NCI-H1930 (cell line): ENCODE measurements at places on chromosomes 6 and 20.

DNA sequence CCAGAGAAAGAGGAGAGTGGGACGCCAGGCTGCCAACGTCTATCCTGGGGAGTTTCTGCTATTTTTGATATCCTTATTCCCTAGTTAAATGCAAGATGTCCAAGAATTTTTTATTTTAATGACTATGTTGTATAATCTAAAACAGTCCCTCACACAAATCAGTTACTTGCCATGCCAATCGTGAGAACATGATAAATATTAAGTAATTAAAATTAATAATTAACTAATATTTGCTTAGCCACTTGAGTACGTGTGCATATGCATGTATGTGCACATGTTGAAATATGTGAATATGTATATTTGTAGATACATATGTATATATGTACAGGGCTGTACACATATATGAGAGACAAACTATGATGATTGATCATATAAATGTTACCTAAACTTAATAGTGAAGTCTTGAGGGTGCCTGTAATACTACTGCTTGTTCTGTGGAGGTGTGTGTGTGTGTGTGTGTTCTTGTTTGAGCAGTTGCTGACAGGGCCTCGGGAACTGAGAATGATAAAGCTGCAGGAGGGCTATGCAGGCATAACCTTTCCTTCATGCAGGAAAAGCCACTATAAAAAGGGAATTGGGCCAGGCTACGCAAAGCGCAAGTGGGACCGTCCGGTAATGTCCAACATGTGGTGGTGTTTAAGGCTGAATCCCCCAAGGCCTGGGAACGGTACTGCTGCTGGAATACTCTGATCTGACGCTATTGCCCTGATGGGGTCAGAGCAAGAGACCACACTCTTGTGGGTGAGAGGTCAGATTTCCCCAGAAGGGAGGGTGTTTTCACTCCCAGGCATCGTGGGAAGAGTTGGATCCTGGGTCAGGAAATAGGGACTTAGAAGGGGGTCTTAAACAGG, 148.3 kb upstream of the TBX18 start:
- no peak for DNase-seq

- DNase-seq = no peak
These were observed 4.8 kb downstream of the CDC25B start for GRCh38 chr20:3800878-3801260.

- DNase-seq = no peak
These were observed 50.0 kb upstream of the ARHGAP18 start for GRCh38 chr6:129759796-129760605.

GRCh38 chr6:47592131-47592840, 106.1 kb upstream of the ADGRF4 start:
- DNase-seq = no peak

DNA sequence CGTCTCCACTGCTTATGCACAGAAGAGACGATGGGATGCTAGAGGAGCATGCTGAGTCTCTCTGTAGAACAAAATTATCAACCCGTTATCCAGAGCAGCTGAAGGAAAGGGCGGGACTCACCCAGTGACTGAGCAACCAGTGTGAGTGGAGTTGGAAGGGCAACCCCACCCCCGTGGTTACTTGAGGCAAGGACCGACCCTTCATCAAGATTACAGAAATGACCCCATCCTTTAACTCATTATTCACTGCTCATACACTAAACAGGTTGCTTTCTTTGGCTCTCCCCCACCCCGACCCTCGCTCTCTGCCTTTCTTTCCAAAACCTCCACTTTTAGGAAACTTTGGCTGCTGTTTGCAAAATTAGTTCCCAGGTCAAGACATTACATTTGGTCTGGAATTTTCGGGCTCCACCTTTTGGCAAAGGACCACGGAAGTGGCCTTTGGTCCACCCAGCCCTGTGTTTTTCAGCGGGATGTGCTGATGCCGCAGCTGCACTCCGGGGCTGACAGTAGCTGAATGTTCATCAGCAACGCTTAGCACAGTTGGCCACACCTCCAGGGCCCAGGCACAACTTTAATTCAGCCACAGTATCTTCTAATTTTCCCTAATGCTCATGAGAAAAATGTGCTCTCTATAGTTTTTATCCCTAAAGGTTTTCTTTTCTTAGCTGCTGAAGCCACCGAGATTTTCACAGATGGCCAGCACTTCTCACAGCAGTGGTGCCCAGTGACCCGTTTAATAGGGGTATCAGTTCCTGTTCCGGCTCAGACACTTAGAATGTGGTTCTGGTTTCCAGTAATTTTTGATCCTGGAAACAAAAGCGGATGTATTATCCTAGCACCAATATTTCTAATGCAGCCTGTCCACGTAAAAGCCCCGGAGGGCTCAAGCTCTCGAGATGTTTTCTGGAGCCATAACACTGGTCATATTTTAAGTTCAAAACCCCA, 103.6 kb upstream of the NXT1 start:
- no peak for DNase-seq

- DNase-seq = no peak
These were observed 593.1 kb downstream of the PKHD1 start for GRCh38 chr6:51494342-51494741.

DNA sequence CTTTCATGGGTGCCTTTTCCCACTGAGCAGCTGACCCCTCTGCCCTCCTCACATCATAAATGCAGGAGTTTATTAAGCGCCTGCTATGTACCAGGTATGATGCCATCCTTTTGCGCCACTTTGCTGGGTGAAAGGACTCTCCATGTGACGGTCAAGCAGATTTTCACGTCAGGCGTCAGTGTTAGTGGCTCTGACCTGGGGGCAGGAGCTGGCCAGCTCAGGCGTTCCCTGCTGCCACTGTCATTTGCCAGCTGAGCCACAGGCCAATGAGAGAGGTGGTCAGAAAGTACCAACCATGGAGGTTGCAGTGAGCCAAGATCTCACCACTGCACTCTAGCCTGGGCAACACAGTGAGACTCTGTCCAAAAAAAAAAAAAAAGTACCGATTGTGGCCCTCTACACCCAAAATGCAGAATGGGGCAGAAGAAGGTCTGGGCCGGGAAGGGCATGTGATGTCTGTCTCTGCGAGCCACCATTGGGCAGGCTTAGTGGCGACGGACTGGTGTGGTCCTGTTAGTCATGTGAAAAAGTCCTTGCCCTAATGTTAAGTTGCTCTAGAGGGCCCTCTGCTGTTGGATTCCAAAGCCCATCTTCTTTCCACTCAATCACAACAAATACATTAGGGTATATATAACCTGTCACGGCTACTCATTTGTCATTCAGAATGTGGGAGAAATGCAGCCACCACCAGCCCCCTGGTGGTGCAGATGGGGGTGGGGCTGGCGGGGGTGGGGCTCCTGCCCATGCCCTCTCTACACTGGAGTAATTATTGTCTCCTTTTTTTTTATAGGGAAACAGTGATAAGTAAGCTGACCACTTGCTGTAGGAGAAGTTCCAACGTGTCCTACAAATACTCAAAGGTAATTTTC, 18.4 kb upstream of the SLC22A1 start:
- no peak for DNase-seq

DNA sequence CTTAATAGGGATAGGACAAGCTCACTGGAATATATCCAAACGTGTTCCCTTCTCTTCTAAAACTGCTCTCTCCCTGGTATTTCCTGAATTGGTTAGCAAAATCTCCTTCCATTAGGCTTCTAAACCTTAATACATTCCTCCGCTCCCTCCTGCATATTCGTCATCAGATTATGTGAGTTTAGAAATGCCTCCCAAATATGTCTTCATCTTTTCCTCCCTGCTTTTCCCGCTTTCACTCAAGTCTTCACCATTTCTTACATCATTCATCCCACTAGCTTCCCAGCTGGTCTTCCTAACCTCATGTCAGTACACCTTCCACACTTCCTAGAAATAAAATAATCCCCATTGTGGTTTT, 26.9 kb downstream of the SLC22A16 start:
- no peak for DNase-seq

DNA sequence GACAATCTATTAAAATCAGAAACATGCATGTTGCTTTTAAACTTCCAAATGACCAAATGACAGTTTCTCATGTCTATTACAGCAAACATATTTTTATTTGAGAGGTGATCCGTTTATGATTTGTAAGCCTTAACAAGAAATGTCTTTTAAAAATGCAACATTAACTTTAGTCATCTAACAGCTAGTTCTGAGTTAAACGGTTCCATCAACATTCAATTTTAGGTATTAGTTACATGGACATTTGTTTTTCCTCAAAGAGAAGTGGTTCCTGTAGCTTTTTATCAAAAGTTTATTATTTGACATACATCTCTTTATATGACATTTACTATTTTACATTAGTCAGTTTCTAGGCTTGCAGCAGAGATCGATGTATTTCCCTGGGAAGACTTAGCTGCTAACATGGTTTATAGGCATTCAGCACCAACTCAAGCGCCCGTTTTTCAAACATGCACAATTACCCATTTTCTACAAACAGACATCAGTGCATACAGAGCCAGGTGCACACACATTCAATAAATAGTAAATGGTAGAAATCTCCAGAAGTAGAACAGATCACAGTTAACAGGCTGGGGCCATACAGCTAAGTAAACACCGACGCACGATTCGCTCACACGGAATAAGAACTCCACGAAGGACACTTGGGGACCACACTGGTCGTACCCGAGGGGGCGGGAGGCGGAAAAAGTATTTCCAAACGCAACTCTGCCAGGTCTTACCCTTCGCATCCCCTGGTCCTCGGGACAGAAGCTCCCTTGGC, 882 bp downstream of the CNR1 start:
- DNase-seq = no peak

DNA sequence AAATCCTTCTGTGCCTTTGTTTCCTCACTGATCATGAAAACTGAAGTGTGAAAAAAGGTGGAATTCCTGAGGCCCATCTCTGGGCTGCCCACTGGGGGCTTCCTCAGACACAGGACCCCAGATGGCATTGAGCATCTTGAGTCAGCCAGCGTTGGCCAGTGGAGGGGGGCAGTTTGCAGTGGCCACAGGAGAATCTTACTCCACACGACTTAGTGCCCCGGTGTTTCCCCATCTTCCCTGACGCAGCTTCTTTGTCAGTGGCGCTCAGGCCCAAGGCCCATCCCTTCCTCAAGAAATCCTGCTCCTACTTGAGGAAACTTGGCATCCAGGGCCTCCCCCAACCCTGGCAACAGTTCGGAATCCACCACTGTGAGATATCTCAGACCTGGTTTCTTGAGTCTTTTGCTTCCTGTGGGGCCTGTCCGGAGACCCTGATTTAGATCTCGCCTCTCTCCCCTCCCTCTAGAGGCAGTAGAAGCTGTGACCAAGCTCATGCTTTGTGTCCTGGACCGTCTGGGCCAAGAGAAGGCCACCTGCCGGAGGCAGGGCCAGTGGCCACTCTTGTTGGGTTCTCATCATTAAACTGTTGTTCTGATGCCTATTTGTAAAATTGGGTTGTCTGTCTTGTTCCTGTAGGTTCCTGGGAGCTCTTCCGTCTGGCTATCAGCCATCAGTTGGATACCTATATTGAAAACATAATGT, 20.2 kb upstream of the DLGAP4 start:
- no peak for DNase-seq

DNA sequence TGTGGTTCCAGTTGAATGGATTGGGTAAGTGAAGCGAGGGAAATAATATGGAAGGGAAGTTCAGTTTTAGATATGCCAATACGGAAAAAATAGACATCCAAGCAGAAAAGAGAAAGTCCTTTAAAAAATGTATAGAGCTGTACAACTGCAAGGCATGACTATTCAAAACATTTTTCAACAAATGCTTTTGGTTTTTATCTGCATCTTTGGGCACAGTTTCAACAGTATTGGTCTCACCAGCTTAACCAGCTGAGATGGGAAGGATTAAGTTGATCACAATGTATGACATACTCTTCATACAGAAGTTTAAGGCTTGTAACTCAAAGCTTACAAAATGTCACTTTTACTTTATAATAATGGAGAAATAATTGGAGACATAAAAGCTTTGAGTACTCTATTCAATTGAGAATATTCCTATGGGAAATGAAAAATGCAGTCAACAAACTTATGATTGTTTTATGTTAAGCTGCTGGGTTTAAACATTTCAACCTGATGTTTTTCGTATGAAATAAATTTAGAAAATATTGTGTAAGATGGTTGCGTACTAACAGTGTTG, 16.3 kb upstream of the UTRN start:
- DNase-seq = no peak

GRCh38 chr6:33589731-33590530, 9.9 kb upstream of the BAK1 start:
- peak; percentile 5 for DNase-seq

- DNase-seq = no peak
These were observed 213.7 kb downstream of the ANKRD60 start for GRCh38 chr20:58014628-58015315.

DNA sequence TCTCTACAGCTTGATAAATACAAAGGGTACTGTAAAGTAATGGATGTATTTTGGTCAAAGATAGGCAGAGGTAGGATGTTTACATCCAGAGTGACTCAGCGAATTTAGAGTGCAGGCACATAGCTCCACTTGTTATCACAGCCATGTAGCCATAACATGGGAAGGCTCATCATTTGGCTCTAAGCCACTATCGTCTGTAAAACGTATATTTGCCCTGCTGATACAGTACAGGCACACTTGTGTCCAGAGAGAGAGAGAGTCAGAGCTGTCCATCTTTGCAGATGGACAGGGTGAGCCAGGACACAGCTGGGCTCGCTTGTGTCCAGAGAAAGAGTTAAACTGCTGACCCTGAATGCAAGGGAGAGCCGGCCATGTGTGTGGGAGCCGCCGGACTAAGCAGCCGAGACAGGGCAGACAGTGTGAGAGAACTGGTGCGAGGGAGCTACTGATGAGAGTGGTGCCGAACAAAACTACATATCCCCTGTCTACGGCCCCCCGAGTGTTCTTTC, 619.0 kb downstream of the DOK5 start:
- DNase-seq = no peak

GRCh38 chr6:111750753-111751673, 122.2 kb downstream of the FYN start:
- no peak for DNase-seq
